Stimulated activated CD4-positive, alpha-beta T cell treated with anti-CD3 and anti-CD28 coated beads, TNF-alpha, amount 100 ng/mL, for 4 hours (primary cell): ENCODE measurements at places on chromosomes 5 and 9.
A peak's percentile ranks its signal among the peaks of the same experiment; 100 is the strongest.

DNA sequence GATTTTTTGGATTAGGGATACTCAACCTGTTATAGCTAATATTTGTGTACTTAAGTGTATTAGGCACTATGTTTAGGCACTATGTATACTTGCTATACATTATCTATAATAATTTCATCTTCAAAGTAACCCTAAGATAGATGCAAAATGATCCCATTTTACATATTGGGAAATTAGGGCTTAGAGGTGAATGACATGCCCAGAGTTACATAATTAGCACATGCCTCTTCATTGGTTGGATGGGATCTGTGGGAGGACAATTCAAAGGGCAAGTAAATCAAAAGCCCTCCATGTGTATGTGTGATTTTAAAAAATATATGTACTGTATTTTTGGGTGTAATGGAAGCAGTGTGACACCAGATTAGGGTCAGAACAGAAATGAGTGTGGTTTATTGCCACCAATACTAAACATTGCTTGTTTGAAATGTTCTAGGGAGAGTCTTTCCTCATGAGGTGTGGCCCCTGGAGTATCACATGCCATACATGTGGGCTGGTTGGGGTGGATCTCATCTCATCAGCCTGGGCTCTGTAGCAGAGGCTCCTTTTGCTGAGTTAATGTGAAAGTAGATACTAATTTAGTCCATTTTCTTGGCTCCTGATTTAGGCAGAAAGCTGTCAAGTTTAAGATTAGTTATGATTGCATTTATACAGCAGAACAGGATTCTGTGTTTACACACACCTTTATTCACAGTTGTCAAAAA, 5.5 kb downstream of the C9orf85 start:
- no peak for DNase-seq

- DNase-seq, result no peak
These were observed 243.7 kb downstream of the HSPA4 start for GRCh38 chr5:133295520-133295919.

- DNase-seq, result no peak
These were observed 677.5 kb upstream of the ST8SIA4 start for GRCh38 chr5:101580591-101580990.

GRCh38 chr5:73999297-73999696, 373.3 kb downstream of the ARHGEF28 start:
- DNase-seq, result no peak

GRCh38 chr5:98663521-98663920, 109.9 kb upstream of the RGMB start:
- no peak for DNase-seq

GRCh38 chr5:94196953-94197352, 421.5 kb downstream of the KIAA0825 start:
- no peak for DNase-seq

DNA sequence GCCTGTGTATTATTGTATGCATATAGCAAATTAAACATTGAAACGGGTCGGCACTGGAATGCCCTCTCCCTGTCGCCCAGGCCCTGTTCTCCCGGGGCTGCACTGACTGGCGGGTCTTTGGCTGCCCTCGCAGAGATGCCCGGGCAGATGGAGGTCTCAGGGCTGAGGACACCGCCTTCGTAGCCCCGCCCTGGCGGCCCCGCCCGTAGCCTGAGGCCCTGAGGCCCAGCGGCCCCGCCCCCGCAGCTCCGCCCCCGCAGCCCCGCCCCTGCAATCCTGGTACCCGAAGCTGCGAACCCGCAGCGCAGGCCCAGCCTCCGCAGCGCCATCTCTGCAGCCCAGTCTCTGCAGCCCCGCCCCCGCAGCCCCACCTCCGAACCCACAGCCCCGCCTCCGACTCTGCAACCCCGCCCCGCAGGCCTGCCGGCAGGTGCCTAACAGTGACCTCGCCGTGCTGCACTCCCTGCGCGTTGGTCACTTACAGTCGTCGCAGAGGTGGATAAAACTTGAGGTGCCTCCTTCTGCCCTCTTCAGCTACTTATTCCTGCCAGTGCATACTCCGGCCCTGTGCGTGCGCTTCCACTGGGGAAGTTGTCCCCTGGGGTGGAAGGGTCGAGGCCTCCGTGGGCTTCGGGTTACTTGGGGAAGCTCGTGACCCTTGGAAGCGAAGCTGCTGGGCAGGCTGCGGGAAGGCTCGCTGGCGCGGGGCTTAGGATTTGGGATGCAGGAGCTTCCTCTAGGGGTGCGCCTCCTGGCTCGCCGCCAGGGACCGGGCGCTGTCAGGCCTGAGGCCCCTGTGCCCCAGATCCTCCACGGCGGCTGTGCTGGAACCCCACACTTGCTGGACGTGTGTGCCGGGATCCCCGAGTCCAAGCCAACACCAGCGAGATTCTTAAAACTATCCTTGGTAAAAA, 72.3 kb downstream of the ICE1 start:
- peak; percentile 78 for DNase-seq

- DNase-seq, result no peak
These were observed 7.1 kb downstream of the POU4F3 start for GRCh38 chr5:146345578-146346366.

DNA sequence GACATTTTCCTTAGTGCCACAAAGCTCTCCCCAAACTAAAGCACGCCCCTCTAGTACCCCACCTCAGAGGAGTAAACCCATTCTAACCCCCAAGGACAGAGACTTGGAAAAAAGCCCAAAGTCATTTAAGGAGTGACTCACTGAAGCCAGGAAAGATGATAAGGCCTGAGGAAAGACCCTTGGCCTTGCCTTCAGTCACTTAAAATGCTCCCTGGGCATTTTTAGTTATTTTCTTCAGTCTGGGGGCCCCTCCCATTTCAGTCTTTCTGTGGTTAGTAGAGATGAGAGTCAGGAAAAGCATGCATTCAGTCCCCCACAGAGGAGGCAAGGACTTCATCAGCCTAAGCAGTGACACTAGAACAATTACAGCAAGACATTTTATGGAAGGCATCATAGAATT, 13.7 kb upstream of the TLX3 start:
- DNase-seq, result no peak

- DNase-seq, result no peak
These were observed 51.3 kb downstream of the NKD2 start for GRCh38 chr5:1059884-1060263.

DNA sequence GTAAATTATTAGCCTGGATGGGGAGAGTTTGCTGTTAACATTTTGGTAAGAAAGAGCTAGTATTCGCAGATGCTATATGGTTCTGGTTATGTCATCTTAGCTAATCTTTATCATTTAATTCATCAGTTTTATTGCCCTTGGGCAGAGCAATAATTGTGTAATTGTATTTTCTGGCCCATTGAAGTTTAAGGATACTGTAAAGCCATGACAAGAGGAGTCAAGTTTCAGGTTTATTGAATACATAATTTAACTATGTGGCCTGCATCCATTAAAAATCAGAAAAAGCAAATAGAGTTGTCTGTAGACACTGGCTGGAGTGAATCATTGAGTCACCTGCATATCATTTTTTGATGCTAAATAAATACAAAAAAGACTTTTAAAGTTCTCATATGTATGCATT, 255.8 kb downstream of the PRELID2 start:
- DNase-seq, result no peak

DNA sequence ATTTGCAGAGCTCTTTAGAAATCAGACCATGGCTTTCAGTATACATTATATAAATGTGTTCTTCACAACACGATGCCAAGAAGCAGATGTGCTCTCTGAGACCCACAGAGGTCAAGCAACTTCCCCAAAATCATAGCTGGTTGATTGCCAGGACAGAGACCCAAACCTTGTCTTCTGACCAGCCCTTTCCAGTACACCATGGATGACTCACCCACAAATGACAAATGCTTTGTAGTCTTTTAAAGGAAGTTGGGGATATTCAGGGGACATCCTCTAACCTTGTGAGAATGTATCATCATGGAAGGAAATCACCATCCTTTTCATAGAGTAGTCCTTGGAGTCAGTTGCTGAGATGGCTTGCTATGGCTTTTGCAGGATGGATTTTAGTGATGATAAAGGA, 30.1 kb downstream of the ZNF462 start:
- DNase-seq, result no peak

- DNase-seq, result no peak
These were observed 41.2 kb upstream of the RAPGEF1 start for GRCh38 chr9:131781069-131781468.

- DNase-seq, result no peak
These were observed 7.6 kb downstream of the OLFML2A start for GRCh38 chr9:124784509-124784908.

- DNase-seq, result no peak
These were observed 129.1 kb upstream of the MEF2C start for GRCh38 chr5:89011778-89012711.

GRCh38 chr5:83265318-83265717, 188.0 kb downstream of the XRCC4 start:
- DNase-seq, result no peak

GRCh38 chr5:55143624-55144023, 16.3 kb upstream of the GPX8 start:
- DNase-seq, result no peak

DNA sequence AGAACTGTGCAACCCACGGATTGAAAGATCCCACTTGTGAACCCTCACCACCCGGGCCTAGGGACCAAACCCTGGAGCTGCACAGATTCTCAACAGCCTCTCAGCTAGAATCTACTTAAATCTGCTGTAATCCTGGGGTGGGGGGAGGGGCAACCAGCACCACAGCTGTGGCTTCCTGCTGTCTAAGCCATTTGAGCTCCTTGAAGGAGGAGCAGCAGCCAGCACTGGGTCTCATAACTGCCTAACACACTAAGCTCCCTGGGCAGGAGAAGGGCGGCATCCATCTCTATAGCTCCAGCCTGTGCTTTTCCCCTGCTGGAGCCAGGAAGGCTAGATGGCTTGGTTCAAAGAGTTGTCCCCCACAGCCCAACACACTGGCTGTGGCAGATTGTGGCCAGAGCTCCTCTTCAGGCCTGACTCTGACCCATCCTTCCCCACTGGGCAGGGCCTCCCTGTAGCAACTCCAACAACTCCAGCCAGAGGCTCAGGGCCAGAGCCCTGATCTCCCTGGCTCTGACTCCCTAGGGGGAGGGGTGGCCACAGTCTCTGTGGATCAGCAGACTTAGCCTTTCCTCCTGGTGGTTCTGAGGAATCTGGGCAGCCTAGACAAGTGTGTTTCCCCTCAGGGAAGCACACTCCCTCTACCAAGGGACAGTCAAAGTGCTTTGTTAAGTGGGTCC, 72.0 kb upstream of the C9orf72 start:
- no peak for DNase-seq

GRCh38 chr9:116154976-116155697, 1.5 kb downstream of the PAPPA start:
- DNase-seq, result no peak

- DNase-seq, result no peak
These were observed 162.7 kb downstream of the C9orf50 start for GRCh38 chr9:129458155-129458661.

GRCh38 chr5:43874772-43875171, 271.8 kb downstream of the NNT start:
- DNase-seq, result no peak

DNA sequence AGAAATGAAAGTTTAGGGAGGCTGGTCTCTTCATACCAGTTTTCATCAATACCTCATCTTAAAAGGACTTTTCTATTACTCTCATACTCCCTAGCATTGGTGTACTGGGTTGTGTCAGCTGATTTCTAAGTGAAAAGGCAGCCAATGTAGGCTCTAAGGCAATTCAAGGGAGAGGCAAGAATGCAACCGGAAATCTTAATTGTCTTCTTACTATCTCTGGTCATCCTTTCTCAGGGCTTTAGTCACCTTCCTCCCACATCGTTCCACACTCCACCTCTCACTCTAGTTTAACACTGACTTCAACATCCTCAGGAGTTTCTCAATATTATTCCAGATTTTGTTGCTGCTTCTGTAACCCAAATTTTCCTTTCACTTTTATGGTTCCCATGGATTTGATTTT, 281.8 kb upstream of the RFX3 start:
- DNase-seq, result no peak

DNA sequence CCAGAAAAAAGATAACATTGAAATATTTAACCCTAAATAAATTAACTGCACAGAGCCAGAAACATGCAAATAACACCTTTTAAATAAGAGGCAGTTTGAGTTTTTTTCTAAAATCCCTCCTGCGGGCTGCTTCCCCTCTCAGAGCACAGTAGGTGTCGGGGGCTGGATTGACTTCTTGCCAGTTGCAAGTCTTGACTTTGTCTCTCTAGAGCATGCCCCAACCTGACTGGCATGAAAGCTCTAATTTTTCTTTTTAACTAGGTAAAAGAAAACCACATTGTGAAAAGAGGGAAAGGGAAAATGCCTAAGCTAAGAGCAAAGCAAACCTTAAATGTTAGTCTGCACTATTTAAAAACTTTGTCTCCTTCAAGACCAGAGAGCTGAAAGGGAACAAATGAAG, 46.4 kb upstream of the DNAH5 start:
- no peak for DNase-seq

DNA sequence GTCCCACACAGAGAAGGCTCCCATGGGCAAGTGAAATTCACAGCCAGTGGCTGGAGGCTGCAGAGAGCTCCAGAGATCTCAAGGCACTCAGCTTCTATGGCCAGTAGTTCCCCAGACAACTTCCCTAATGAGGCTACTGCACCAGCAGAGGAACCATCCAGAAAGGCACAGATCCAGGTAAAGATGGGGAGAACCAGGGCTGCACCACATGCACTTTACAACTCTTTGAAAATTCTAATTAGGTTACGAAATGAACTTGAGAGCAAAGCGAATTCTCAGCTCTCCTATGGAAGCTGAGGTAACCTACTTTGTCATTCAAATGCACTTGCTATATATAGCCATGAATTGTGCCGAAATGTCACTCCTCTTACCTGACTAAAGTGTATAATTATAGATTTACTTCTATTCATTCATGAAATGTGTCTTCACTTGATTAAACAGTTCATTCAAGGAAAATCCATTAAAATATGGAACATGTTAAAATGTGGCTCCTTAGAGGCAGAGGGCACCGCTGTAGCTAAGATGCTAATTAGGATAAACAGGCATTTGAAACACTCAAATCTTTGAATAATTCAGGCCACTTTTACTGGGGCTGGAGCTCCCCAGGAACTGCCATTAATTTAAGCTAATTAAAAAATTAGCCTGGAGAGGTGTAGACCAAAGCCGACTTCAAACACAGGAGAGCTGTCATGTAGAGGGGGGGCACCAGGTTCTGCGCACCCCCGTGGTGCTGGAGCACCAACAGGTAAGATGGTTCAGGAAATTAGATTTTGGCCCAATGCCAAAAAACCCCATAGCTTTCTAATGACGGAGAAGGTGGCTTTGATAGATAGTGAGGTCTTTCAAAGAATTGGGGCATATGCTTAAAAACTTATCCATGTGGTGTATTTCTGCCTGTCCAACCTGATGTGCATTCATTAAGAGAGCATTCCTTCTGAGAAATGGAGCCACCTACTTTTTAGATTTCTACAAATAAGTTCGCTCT, 204.1 kb downstream of the GABBR2 start:
- no peak for DNase-seq

DNA sequence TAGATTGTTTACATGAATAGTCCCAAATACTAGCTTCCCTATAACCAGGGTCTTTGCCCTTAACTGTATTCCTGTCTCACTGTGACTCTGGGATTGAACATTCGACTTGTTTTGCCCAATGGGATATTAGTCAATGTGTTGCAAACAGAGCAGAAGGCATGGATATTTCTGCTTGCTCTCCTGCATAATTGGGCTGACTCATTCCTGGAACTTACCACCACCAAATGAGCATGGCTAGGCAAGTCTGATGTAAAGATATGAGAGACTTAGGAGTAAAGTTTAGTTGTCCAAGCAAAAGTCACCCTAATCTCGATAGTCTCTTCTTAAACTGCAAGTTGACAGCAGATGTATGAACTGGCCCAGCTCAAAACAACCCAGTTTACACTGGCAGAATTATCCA, 273.5 kb upstream of the CCNG1 start:
- DNase-seq, result no peak

GRCh38 chr5:152900332-152900731, 495.3 kb upstream of the NMUR2 start:
- DNase-seq, result no peak
